ENCODE measurements at places on chromosomes 13 and 19. TPM values are rescaled to one million over a fixed set of nuclear protein-coding genes. Genes with fewer than 3 reads are reported as not detected.

GRCh38 chr19:29623726-29624488 lies 17.8 kb downstream of the POP4 start:
- no peak for DNase-seq

GRCh38 chr13:77267362-77267761 lies 59.5 kb downstream of the MYCBP2 start:
- DNase-seq, result no peak

GRCh38 chr13:40910324-40911050 lies 108.6 kb downstream of the ELF1 start:
- DNase-seq, result no peak

GRCh38 chr13:112905619-112905989 lies 63.4 kb upstream of the MCF2L start:
- DNase-seq, result no peak

DNA sequence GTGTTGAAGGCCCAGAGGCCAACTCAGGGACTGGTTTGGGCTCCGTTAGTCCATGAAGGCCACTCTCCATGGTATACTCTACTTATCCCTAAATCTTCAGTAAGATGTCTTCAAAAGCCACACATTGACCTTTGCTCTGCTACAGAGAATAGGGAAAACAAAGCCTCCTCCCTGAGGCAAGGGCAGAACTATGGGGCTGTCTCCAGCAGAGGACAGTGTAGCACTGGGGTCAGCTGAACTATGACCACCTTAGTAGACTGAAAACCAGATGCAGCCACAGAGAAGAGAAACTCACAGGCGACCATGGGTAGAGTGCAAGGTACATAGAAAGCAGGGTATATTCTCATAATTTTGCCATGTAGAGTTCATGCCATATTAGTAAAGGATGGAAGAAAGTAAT lies 587.4 kb downstream of the LMO7 start:
- DNase-seq, result no peak

DNA sequence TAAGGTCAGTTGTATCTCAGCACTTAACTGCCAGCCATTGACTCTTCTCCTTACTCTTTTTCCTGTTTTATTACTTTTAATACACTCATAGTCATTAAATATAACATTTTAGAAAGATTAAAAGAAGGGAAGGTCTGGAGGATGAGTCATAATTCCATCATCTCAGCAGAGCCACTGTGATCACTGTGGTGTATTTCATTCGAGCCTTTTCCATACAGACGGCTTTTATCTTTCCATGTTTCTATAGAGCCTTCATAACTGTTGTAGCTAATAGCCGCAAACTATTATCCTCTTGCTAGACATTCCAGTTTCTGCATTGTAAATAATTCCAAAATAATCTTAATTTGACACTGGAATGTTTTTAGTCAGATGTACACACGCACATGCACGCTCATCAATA lies 4.7 kb upstream of the FLT1 start:
- DNase-seq, result no peak

- DNase-seq, result no peak
Observed at GRCh38 chr13:45521297-45521696, 56.6 kb downstream of the COG3 start.

- DNase-seq, result no peak
Observed at GRCh38 chr13:112244495-112245177, 131.5 kb upstream of the SPACA7 start.

DNA sequence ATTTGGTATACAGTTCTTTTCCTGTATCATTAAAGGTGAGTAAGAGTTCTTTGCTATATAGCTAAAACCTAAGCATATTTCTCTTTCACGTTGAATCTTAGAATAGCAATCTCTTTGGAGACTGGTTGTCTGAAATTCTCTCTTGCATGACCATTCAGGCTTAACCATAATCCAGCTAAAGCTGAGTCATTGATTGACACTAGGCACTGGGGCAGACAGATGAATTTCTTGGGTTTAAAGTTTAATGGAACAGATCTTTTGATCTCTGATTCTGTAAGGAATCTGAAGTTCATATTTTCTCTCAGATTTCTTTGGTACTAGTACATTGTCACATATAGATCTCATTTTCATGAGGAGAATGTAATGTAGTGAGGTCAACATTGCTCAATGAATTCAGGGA lies 397.3 kb upstream of the MIR17HG start:
- no peak for DNase-seq

GRCh38 chr19:51066393-51067186 lies 1.7 kb upstream of the KLK13 start:
- no peak for DNase-seq

GRCh38 chr19:13841086-13841961 lies 35.6 kb upstream of the NANOS3 start:
- DNase-seq, result no peak

DNA sequence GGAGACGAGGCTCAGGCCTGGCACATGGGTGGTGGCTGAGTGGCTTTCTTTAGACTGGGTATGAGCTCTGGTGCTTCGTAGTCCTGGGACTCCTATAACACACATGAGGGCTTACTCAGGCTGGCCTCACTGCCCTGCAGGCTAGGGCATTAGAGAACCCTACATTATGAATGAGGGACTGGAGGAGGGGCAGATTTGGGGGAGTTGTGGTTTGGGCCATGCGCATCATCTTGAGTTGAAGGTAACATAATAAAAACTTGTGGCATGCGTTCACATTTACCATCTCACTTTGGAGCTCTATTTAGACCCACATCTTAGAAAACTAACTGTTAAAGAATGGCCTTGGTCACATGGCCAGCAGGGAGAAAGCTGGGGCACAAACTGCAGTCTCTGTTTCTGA lies 54.2 kb downstream of the STARD13 start:
- no peak for DNase-seq

- no peak for DNase-seq
Observed at GRCh38 chr13:49336655-49337054, 88.9 kb downstream of the CDADC1 start.

DNA sequence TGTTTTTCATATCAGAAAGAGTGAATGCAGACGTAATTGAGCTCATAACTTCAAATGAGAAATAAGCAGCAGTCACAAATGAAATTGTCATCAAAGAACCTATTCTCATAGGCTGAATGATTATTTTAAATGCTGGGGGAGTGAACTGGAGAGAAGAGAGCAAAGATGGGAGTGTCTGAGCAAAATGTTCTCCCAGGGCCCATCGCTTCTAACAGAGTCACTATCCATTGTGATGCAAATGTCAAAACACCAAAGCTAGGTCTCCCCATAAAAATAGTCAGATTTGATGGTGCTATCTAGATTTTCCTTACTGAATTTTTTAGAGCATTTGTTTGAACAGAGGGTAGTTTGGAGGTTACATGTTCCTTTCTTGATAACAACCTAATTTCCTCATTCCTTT lies 278.7 kb downstream of the PCDH9 start:
- DNase-seq, result no peak

DNA sequence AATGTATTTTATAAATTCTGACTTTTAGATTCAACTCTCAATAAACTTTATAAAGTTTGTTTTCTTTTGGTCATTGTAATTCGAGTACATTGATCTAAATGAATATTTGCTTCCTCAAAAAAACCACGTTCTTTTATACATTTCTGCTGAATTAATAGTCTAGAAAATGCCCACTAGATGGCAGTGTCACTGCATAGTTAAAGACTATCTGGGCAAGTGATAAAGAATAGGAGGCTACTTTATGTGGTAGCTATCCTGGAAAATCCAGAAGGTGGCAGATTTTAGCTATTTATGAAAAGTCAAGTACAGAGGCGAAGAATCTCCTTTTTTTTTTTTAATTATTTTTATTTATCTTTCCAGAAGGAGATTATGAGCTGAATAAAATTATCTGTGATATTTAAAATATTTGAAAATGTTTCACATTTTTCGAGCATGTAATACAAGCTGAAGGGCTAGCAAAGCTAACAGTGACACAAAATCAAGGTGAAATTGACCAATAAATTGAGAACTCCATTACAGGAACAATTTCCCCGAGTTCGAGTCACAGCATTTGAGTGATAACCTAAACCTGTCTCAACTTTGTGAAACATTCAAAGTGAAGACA lies 221.8 kb downstream of the OLFM4 start:
- peak; percentile 73 for DNase-seq

- DNase-seq, result no peak
Observed at GRCh38 chr13:93055233-93055632, 171.4 kb upstream of the GPC6 start.

DNA sequence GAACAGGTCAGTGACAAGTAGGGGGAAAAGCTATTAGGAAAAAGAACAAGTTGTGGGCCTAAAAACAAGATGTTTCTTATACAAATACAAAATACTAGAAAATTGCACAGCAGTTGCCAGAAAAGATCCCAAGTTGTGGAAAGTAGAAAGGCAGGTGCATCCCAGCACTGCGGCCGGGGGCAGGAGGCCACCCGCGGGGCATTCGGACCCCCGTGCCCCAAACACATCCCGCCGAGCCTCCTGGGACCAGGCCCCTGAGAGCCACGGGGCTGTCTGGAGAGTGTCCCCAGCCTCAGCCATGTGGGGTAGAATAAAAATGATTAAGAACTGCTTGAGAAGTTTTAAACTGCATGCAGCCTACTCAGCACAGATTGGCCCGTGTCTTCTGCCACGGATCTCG lies 11.4 kb downstream of the RASA3 start:
- no peak for DNase-seq

DNA sequence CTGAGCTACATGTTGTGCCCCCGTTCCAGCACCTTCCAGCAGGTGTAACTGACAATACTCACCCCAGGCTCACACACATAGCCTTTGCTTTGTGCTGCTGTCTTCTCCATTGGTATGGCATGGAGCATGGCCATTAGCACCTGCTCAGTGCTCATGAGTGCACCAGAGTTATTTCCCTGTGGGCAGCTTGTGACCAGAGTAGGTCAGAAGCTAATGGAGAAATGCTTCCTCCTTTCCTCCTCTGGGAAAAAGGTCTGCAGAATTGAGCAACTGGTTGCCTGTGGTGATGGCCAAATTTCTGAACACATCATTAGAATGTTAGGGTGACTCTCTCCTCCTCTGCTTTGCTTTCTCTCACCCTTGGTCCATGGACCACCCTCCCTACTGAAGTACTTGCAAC lies 344.5 kb upstream of the TMTC4 start:
- no peak for DNase-seq

- DNase-seq, result no peak
Observed at GRCh38 chr19:14577885-14578427, 4.9 kb upstream of the CLEC17A start.

GRCh38 chr19:2047449-2048103 lies 3.5 kb downstream of the MKNK2 start:
- no peak for DNase-seq

GRCh38 chr13:51291341-51291740 lies 48.1 kb upstream of the SERPINE3 start:
- no peak for DNase-seq

- no peak for DNase-seq
Observed at GRCh38 chr19:47357788-47358680, 8.9 kb downstream of the DHX34 start.

GRCh38 chr13:22064854-22065620 lies 394.2 kb downstream of the FGF9 start:
- no peak for DNase-seq

DNA sequence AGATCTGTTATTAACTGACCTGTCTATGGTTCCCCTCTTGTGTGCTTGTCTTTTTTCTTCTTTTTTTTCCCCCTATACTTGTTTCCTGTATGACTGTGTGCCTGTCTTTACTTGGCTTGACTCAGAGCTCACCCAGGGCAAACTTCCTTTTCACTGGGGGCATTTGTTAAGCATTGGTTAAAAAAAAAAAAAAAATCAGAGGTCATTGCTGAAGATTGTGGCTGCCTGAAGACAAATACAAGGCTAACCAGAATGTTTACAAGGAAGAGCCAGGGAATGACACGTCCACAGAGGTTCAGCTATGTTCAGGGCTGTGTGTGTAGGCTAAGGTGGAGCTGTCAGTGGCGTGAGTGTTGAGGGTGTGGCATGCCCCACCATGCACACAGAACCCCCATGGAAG lies 47.1 kb downstream of the LNX2 start:
- no peak for DNase-seq

GRCh38 chr13:78881751-78882150 lies 222.8 kb upstream of the OBI1 start:
- no peak for DNase-seq

DNA sequence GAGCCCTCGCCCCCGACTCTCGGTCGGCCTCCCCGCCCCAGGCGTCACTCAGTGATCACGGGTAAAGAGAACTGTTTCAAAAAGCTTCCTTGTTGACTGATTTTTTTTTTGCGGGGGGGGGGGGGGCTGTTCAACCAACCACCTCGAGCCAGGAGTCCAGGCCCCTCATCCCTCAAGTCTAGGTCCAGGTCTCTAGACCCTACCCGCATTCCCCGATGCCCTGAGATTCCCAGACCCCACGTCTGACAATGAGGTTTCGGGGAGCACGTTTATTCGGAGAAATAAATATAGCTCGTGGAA lies 4.3 kb downstream of the HRC start:
- DNase-seq, result no peak

- no peak for DNase-seq
Observed at GRCh38 chr19:42065051-42065450, 5.0 kb downstream of the GRIK5 start.

DNA sequence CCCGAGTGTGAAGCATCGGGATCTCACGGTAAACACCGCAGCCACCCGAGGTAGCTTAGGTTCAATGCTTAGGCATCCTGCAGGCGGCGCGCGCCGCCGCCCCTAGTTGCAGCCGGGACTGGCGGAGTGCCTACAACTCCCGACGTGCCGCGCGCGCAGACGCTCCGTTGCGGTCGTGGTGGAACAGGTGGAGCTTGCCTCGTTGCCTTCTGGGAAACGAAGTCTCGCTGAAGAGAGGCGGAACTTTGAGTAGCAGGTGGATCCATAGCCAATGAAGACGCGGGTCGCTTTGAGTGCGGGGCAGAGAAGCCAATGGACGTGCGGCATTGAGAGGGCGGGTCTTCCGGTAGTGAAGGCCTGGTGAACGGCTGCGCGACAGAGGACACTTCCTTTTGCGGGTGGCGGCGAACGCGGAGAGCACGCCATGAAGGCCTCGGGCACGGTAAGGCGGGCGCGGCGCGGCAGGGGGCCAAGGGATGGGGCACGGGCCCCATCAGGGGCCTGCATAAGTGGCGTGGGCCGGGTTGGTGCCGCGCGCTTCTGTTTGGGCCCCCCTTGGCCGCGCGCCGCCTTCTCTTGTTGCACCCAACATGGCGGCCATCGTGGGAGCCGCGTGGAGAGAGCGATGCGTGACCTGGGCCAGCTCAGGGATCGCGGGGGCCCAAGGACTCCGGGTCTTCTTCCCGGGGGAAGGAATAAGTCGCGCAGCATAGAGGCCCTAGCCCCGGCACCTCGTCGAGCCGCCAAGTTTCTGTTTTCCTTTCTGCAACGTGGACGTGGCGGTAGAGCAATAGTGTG lies at the start of gene RPL18A:
RPL18A (plus strand) TSS at position 378 of the 798 bp plus-strand sequence; CDS start at position 425, 47 bp downstream.
- peak; percentile 99 for DNase-seq

DNA sequence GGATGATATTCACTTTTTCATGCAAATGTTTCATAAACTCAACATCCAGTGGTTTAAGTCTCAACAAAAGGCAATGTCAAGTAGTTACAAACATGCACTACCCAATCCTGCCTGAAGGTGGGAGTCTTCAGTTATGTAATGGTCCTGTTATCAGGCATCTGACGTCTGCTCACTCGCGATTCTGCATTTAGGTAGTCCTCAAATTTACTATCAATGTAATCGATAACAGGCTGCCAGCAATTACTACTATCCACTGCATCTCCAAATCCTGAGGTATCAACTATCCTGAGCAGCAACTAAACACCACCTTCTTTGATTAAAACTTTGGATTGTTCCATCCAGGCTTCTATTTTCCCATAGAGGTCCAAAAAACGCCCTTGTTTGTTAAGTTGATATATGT lies 51.2 kb downstream of the NLRP12 start:
- peak; percentile 22 for DNase-seq

Gene GAS6
- polyA plus RNA-seq, result 26.2 TPM

Gene LILRA5
- 0.17 TPM for polyA plus RNA-seq

Gene LILRB4
- 1.1 TPM for polyA plus RNA-seq

Gene C19orf85
- not detected for polyA plus RNA-seq

Gene FPR3
- 0.46 TPM for polyA plus RNA-seq

Gene SKA3
- polyA plus RNA-seq, result 13.8 TPM

Gene ZNF548
- 21.0 TPM for polyA plus RNA-seq

Gene ICAM4
- 0.47 TPM for polyA plus RNA-seq

All from right renal pelvis (tissue), 4 donors.